ENCODE measurements at places on chromosomes 5 and 9. TPM values are rescaled to one million over a fixed set of nuclear protein-coding genes. Genes with fewer than 3 reads are reported as not detected.

Gene PCDHB9
- 0.09 TPM for total RNA-seq

Gene PCDHGB6
- 3.1 TPM for total RNA-seq

Gene ADAMTSL1
- 26.1 TPM for total RNA-seq

Gene GRIN3A
- not detected for total RNA-seq

Gene PGM5
- 14.9 TPM for total RNA-seq
